GM20000 (cell line): ENCODE measurements at places on chromosomes 11 and 22.

DNA sequence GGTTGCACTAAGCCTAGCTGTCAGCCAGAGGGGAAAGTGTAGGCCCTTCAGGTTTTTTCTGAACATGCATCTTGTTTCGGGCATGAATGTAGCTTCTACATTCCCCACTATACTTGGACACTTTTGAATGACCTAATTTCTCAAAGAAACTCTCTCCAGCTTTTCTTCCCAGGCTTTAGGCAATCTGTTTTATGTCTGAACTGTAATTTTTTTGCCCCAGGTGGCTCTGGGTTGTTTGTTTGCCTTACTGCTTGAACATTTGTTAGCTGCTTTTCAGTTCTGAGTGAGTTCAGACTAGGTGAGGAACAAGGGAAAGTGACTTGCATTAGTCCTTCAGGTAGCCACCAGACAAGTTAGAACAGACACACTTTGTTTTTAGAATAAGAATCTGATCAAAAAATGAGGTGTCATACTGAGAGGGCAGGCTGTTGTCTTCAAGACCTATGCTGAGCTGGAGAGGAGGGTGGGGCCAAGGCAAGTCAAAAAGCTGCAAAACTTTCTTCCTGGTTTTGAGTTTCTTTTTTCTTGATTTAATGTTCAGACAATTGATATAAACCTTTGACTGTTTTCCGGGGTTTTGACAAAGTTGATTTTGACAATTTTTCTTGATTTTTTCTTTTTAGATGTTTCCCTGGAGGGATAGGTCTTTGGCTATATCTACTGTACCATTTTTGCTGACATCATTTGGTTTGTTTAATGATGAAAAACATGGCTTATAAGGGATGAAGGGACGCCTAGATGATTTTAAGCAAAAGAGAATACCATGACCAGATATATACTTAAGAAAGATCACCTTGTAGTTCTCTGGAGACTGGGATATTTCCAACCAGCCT lies 182.8 kb downstream of the WNT11 start:
- no peak for DNase-seq

- DNase-seq, result no peak
Measured at GRCh38 chr11:2760196-2760871, 60.5 kb upstream of the KCNQ1OT1 start.

DNA sequence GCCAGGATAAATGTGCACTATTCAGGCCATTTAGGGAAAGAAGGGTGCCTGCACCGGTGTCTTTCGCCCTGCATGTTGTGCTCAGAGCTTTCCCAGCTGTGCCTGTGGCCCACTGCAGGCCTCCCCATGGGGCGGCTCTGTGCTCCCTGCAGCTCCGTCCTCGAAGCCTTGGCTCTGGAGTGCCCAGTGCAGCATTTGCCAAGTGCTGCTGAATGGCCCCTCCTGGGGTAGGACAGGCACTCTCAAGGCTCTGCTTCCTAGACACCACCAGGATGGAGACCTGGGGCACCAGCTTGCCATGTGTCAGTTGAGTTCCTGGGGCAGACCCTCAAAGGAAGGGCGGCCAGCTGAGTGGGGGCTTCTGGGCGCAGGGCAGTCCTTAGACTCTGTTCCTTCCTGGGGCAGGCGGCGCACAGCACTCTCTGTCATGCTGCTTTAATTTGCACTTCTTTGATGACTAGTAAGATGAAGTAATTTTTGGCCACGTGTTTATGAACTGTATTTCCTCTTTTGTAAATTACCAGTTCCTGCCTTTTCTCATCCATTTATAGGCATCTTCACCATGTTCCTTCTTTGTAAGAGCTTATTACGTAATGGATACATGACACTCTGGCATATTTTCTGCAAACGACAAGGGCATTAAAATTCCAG lies 32.1 kb upstream of the GNB1L start:
- DNase-seq, result no peak

DNA sequence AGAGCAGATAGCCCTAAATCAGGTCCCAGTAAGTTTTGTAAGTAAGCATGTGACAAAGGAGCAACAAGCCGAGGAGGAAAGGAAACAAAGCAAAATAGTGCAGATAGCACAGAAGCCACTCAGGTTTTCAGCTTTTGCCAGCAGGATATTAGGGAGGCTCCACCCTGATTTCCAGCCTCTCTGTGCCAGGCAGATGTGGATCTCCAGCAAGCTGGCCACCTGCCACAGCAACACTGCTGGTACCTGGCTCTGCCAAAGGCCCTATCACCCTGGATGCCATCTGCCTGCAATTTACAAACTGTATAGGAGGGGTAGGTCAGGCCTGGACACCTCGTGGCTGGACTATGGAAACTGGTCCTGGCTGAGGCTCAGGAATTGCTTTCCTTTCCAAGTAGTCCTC lies 12.2 kb upstream of the NNMT start:
- no peak for DNase-seq

DNA sequence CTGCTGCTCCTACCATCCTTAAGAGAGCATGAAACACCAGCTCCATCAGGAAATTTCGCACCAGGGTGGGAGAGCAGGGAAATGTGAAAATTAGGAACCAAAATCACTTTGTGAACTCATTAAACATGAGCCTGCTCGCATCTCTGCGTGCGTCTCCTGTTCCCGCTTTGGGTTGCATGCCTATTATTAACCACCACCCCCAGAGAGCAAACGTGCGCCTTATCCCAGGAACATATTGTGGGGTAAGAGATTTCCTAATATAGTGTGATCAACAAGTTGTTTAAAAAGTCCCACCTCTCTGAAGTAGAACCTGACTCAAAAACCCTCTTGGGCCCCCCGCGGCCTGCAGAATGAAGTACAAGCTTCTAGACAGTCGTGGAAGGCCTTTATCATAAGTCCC lies 115.0 kb downstream of the TENM4 start:
- DNase-seq, result no peak

GRCh38 chr11:26971961-26972360 lies 22.0 kb upstream of the FIBIN start:
- DNase-seq, result no peak

- DNase-seq, result peak; percentile 89
Measured at GRCh38 chr11:69166218-69167115, 10.7 kb downstream of the SMIM38 start.

GRCh38 chr11:33866936-33867335 lies 24.9 kb downstream of the LMO2 start:
- DNase-seq, result no peak

DNA sequence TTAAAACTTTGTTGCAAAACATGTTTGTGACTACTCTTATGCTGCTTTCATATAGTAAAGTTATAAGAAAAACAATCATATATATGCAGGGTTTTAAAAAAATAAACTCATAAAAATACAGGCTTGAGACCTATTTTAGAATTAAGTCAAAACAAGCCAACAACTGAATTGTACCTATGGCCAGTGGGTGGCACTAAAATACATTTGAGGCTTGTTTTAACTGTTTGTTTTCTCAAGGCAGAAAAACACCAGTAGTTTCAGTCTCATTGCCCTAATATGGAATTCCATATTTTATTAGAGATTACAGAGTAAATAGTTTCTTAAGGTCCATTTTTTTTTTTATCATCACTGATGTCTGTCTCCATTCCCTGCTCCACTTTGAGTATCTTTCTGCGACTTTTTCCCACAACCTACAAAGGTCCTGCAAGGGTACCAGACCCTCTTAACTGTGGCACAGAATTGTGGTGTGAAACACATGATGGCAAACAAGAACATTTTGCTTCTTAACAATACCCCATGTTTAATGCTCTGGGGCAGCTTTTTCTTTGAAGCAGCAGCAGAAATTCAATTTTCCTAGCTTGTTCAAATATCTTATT lies 8.5 kb upstream of the CCDC89 start:
- peak; percentile 22 for DNase-seq

- no peak for DNase-seq
Measured at GRCh38 chr11:12269104-12269441, 108.3 kb upstream of the PARVA start.
